Activated naive CD4-positive, alpha-beta T cell treated with anti-CD3 and anti-CD28 coated beads, Interleukin-2, amount 50 U/mL, for 72 hours (primary cell): ENCODE measurements at places on chromosomes 3 and 15. TPM values are rescaled to one million over a fixed set of nuclear protein-coding genes. Genes with fewer than 3 reads are reported as not detected.

UMPS gene
- total RNA-seq: 45.6 TPM

PRSS50 gene
- total RNA-seq: not detected

MYRIP gene
- total RNA-seq: not detected

TMOD2 gene
- 2.8 TPM for total RNA-seq

UNC13C gene
- total RNA-seq: not detected

IL20RB gene
- total RNA-seq: 1.9 TPM

CCDC54 gene
- total RNA-seq: not detected

CHL1 gene
- not detected for total RNA-seq

PARP15 gene
- total RNA-seq: 23.5 TPM

ABI3BP gene
- 0.12 TPM for total RNA-seq

FES gene
- total RNA-seq: 83.9 TPM

UCN2 gene
- not detected for total RNA-seq
